WTC11 (cell line): ENCODE measurements at places on chromosomes 1 and 21. TPM values are rescaled to one million over a fixed set of nuclear protein-coding genes. Genes with fewer than 3 reads are reported as not detected.

DNA sequence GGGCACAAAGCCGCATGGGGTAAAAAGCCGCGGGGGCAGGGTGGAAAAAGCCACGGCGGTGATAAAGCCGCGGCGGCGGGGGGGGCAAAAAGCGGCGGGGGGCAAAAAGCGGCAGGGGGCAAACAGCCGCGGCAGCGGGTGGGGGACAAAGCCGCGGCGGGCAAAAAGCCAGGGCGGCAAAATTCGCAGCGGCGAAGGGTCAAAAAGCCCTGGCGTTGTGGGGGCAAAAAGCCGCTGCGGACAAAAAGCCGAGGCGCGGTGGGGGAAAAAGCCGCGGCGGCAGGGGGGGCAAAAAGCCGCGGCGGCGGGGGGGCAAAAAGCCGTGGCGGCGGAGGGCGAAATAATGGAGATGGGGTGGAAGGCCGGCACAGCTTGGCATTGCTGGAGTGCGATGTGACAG is 3902.9 kb downstream of the SRGAP2C start:
- H3K36me3 ChIP-seq, result peaks cover 43% of the 10 kb centered on the region
- H3K4me1 ChIP-seq, result no peaks in the 10 kb centered on the region
- H3K27ac ChIP-seq, result no peak overlapping the region
- H3K4me3 ChIP-seq, result no peak overlapping the region

DNA sequence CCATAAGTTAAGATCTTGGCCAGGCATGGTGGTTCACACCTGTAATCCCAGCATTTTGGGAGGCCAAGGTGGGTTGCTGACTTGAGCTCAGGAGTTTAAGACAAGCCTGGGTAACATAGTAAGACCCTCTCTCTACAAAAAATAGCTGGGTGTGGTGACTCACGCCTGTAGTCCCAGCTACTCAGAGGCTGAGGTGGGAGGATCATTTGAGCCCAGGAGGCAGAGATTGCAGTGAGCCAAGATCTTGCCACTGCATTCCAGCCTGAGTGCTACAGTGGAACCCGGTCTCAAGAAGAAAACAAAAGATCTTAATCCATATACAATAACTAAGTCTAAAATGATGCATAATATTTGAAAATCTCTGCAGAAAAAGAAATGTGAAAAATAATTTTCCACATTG is 165.5 kb upstream of the NR5A2 start:
- no peak for DNase-seq
- no peaks in the 10 kb centered on the region for H3K27me3 ChIP-seq
- H3K4me3 ChIP-seq, result no peak overlapping the region
- H3K27ac ChIP-seq, result no peak overlapping the region
- no peaks in the 10 kb centered on the region for H3K36me3 ChIP-seq

Gene B3GALT6
- 18.8 to 21.4 TPM (median 20.0 TPM) in 3 replicates for total RNA-seq

DNA sequence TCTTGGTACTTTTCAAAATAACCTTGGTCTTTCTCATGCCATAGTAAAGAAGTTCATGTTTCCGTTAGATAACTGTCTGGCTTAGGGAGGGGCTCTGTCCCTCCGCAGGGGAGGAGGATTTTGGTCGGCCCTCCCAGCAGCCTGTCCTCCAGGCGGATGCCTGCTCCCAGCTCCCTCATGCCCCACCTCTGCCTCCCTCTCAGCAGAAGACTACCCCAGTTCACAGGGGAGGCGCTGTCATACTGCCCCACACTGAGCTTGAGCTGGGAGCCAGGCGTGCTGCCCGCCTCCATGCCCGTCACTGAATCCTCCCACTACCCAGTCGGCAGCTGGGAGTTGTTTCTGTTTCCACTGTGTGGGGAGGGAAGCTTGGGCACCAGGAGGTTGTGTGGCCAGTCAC is 127.3 kb downstream of the CAMTA1 start:
- peaks cover 42% of the 10 kb centered on the region for H3K4me1 ChIP-seq
- H3K4me3 ChIP-seq, result no peak overlapping the region
- no peak for DNase-seq

GRCh38 chr1:222404710-222405109 is 143.2 kb downstream of the HHIPL2 start:
- H3K4me3 ChIP-seq, result no peak overlapping the region
- H3K4me1 ChIP-seq, result no peaks in the 10 kb centered on the region
- no peak overlapping the region for H3K27ac ChIP-seq
- no peaks in the 10 kb centered on the region for H3K36me3 ChIP-seq
- DNase-seq, result no peak

Gene VWA5B1
- 1.1 to 1.5 TPM (median 1.4 TPM) in 3 replicates for total RNA-seq

- no peak overlapping the region for H3K27ac ChIP-seq
- no peak for DNase-seq
- H3K27me3 ChIP-seq, result no peaks in the 10 kb centered on the region
Observed at GRCh38 chr1:15866721-15867201, 19.3 kb downstream of the SPEN start.

DNA sequence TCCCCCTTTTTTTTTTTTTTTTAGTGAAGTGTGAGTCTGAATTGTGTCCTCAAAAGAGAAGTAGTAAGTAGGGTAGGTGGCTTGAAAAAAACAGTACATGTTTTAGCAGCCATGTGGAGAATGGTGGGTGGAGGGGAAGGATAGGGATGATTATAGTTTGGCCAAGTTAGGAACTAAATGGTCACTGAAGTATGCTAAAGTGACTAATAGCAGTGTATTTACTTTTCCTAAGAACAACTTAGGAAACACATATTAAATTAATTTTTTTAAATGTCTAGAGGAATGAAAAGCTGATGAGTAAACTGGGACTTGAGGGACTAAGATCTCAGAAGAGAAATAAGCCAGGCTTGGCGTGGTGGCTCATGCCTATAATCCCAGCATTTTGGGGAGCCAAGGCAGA is 55.5 kb downstream of the PLA2G4A start:
- H3K27ac ChIP-seq, result no peak overlapping the region
- peaks cover 11% of the 10 kb centered on the region for H3K4me1 ChIP-seq
- DNase-seq, result no peak
- no peaks in the 10 kb centered on the region for H3K36me3 ChIP-seq
- H3K27me3 ChIP-seq, result no peaks in the 10 kb centered on the region
